ENCODE measurements at places on chromosomes 12 and 14.

DNA sequence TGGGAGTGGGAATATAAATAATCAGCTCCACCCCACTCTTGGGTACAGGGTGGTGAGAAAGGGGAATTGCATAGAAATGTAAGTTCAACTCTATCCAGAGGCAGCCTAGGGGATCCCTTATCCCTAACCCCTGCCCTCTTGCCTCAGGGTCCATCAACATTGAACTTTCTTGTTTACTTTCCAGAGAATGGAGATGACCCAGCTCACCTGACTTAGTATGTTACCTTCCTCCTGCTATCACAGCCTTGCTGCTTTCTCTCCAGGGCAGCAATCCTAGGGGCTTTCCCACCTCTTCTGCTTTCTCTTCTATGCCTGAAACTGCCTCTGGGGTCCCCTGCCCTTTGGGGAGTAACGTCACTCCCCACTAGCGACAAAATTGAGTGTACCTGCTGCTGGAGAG, 2.7 kb downstream of the LRP1 start:
- DNase-seq: no peak

- no peak for DNase-seq
These were observed 130.0 kb upstream of the ARHGAP5 start for GRCh38 chr14:31947076-31947475.

DNA sequence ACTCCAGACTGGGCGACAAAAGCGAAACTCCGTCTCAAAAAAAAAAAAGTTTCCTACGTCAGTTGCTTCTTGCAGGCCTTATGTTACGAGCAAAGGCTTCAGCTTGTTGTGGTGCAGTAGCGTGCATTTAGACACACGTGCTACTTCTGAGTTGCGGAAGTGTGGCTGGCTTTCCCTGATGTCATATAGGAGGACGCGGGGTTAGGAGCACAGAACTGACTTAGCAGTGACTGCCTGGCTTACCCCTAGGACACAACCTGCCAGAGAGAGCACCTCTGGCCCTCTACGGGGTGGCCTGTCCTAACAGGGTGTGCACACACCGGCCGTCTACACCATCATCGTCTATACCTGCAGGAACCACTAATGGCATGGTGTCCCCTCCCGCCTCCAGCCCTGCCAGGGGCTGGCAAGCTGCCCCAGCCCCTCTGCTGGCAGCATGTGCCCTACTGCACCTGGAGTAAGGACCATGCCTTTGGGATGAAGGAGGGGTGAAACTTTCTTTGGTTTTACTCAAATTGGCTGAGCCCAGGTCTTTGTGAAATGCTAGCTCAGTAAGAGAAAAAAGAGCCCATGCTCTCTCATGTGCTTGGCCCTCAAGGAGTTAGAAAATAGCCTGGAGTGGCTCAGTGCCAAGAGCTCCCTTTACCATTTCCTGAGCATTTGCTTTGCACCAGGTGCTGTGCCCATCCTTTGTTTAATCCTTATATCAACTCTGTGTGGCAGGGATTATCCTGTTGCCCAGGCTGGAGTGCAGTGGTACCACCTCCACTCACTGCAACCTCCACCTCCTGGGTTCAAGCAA, 1.7 kb upstream of the GPR68 start:
- DNase-seq: peak; percentile 67

- DNase-seq: no peak
These were observed 54.0 kb upstream of the ATP2B1 start for GRCh38 chr12:89762498-89763170.

- DNase-seq: no peak
These were observed 8.2 kb upstream of the LGALS3 start for GRCh38 chr14:55120571-55121495.

- no peak for DNase-seq
These were observed 462.2 kb upstream of the TMPO start for GRCh38 chr12:98053202-98053601.

GRCh38 chr12:42187799-42188198, 43.1 kb upstream of the GXYLT1 start:
- DNase-seq: no peak

DNA sequence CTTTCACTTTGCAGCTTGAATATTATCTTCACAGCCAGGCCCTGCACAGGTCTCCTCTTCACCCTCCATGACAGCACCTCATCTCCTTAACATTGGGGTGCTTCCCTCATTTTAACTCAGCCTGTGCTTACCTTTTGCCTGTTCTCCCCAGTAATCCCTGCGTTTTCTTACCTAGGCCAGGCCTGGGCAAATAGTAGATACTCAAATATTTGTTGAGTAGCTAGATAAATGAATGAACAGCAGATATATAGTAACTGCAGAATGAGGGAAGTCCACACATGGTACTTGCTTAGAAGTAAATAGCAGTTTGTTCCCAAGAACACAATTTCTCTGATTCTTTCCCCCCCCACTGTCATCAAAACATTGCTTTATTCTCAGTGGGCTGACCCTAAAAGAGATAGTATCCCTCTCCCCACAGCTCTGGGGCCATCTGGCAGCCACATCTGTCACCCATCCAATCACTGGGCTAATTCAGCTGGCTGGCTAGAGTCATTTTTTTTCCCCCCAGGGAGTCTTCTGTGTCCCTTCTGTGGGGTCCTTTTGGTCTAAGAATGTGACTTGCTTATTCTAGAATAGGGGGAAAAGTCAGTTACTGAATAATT, 43.2 kb downstream of the APPL2 start:
- DNase-seq: no peak
